Sigmoid colon (tissue), 7 donors: ENCODE measurements at places on chromosomes 4 and X. TPM values are rescaled to one million over a fixed set of nuclear protein-coding genes. Genes with fewer than 3 reads are reported as not detected.

DNA sequence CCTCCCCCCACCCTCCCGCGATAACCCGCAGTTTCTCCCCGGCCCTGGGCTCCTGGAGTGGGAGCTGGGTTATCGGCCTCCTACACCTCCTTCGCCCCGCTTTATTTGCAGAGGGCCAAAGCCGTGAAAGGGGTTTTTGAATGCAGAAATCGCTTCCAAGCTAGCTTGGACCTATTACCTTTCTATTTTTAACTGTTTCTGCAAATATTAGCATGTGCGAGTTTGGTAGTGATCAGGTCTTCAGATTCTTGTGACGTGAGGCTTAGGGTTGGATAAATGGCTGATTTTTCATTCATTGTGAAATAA lies 1.3 kb downstream of the USP9X start:
- DNase-seq: no peak

- DNase-seq: no peak
Measured at GRCh38 chrX:55919367-55920221, 202.0 kb downstream of the RRAGB start.

GRCh38 chr4:154612472-154613414 lies at the start of gene FGG:
FGG (minus strand) TSS chr4:154612656; CDS start chr4:154612609, 47 bp downstream.
- no peak for DNase-seq

DNA sequence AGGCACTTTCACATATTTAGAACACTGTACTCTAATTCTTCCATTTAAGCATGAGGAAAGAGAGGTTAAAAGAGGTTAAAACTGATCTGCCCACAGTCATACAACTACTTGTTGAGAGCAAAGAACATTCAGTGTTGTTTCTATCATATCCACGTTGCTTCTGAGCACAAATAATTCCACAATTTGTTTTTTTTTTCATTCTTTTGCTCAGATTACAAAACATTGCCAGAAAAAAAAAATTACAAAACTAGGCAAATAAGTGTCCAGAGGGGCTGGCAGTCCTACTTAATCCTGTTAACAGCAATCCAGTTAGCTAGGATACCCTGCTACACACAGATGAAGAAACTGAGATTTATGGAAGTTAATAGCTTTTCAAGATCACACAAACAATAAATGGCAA lies 6.3 kb upstream of the USP53 start:
- DNase-seq: no peak

DNA sequence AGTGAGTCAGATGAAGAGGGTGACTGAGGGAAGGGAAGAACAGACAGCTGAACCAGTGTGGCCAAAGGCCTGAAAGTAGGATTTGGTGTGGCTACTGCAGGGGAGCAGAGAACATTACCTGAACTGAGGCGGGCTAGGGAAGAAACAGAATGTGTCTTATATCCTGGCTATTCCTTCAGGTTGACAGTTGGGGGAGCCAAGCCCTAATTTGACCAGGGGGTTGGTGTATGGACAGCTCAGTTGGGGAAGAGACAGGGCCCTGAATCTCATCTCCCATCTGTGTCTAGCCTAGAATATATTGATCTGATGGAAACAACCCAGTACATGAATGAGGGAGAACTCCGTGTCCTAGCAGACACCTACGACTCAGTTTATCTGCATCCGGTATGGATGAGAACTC lies 4.2 kb downstream of the HDAC6 start:
- DNase-seq: no peak

LIAS gene
- total RNA-seq: 20.1 TPM

- no peak for DNase-seq
Measured at GRCh38 chrX:43000121-43000520, 222.2 kb upstream of the PPP1R2C start.

- no peak for DNase-seq
Measured at GRCh38 chr4:126895988-126896570, 736.7 kb upstream of the INTU start.
